ENCODE measurements at places on chromosomes 1 and 21. TPM values are rescaled to one million over a fixed set of nuclear protein-coding genes. Genes with fewer than 3 reads are reported as not detected.
A peak's percentile ranks its signal among the peaks of the same experiment; 100 is the strongest.

- peak; percentile 51 for DNase-seq
These were observed 50.6 kb upstream of the MRPS6 start for GRCh38 chr21:34022627-34023335.

DNA sequence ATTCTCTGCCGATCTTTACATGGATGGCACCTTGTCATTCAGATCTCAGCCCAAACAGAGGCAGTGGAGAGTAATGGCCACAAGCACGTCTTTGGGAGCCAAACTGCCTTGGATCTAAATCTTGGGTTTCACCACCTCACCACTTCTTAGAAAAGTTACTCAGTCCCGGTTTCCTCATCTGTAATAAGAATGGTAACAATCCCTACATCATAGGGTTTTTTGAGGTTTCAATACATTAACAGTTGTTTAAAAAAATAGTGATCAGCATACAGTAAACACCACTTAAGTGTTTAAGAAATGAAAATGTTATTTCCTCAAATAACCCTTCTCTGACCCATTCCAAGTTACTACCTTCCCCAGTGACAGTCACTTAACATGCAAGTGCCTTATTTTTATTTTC lies 38.5 kb upstream of the KCNA3 start:
- no peak for DNase-seq

DNA sequence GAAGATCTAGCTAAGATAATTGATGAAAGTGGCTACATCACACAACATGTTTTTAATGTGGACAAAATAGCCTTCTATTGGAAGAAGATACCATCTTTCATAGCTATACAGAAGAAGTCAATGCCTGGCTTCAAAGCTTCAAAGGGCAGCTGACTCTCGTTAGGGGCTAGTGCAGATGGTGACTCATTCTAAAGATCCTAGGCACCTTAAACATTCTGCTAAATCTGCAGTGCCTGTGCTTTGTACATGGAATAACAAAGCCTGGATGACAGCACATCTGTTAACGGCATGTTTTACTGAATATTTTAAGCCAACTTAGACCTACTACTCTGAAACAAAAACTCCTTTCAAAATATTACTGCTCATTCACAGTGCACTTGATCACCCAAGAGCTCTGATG lies 65.6 kb upstream of the USP24 start:
- DNase-seq, result no peak

DNA sequence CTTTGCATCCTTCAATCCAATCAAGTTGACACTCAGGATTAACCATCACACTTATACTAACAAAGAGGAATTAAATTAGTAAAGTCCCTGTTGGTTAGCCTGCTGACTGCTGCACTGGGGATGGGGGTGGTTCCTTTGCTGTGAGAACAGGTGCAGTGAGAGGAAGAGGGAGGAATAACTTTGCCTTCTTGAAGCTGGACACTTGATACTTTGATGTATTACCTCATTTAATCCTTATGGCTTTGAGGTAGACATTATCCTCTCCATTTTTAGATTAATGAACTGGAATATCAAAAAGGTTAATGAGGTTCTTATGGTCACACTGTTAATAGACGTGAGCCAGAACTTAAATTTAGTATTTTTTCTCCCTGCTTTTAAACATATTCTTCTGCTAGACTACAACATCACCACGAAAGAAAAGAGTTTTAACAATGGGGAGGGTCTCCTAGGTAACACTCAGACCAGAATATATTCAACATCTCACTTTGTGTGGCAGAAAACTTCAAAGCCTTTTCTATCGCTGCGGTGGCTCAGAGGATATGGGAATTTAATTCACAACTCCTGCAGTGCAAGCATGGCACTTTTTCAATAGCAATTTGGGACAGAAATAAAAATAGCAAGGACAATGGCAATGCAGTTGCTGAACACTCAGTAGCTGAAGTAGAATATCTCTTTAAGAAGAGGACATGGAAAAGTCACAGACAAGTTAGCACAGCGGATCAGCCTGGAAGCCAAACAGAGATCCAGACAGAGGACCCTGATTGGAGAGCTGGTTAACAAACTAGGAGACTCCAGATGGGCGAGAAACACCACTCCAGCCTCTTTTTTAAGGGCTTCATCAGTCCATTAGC lies 68.8 kb upstream of the DNAH14 start:
- DNase-seq, result no peak

GRCh38 chr1:234975122-234975940 lies 153.3 kb downstream of the TOMM20 start:
- no peak for DNase-seq

DNA sequence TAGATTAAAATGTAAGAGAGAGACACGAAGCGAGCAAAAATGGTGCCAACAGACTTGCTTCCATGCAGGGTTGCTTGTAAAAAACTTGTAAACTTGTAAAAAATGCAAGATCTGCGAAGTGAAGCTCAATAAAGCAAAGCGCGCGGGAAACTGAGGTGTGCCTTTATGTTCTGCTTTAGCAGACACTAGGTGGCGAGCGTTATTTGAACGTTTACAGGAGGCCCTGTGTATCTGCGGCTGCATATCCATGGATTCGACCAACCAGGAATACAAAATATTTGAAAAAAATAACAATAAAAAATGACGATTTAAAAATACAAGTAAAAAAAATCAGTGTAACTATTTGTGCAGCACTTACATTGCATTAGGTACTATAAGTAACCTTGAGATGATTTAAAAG lies 1.5 kb downstream of the UBE2G2 start:
- peak; percentile 41 for DNase-seq

- peak; percentile 85 for DNase-seq
These were observed 11.4 kb upstream of the PHLDA3 start for GRCh38 chr1:201480231-201481003.

- no peak for DNase-seq
These were observed 53.2 kb upstream of the C1orf87 start for GRCh38 chr1:60126723-60127122.

DNA sequence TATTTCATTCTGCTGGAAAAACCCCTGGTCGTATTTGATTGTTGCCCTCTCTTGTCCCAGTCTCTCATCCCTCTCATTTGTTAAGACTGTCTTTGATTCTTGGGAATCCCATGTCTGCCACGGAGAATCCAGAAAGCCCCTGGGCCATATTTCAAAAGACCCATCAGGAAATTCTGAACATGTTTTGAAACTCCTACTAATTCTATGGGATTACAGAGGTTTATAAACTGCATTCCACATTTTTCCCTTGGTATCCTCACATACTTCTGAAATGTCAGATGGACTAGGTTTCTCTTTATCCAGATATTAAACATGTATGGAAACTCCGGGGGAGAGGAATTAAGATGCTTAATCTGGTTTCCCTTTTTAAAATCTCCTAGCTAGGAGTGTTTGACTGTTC lies 80.0 kb downstream of the HUNK start:
- no peak for DNase-seq

GRCh38 chr1:28521502-28522164 lies 15.8 kb downstream of the RCC1 start:
- DNase-seq, result no peak

DNA sequence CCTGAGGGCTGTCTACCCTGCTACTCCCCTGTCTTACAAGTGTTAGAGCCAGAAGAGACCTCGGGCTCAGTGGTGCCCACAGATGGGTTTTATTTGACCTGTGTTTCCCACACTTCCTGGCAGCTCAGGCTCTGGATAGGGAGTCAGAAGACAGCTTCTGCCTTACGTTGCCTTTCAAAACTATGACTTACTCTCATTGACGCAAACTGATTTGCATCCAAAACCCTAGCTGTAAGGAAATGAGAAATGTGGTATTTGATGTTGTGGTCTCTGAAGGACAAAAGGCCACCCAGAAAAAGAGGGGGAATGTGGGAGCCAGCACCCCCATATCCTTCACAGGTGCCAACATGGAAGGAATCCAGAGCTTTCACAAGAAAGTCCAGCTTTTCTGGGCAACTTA lies 180.2 kb downstream of the ATG4C start:
- DNase-seq, result no peak

DNA sequence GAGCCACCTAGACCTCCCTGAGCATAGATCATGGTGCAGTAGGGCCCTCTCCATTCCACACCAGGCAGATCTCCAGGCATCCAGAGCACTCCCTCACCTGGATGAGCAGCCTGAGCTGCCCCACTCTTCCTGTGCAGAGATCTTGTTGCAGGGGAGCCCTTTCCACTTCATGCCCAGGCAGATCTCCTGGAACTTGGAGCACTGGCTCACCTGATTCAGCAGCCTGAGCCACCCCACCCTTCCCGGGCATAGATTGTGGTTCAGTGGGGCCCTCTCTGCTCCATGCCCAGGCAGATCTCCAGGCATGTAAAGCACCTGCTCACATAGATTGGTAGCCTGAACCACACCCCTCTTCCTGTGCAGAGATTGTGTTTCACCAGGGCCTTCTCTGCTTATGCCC lies 78.0 kb downstream of the SEC16B start:
- DNase-seq, result no peak

DNA sequence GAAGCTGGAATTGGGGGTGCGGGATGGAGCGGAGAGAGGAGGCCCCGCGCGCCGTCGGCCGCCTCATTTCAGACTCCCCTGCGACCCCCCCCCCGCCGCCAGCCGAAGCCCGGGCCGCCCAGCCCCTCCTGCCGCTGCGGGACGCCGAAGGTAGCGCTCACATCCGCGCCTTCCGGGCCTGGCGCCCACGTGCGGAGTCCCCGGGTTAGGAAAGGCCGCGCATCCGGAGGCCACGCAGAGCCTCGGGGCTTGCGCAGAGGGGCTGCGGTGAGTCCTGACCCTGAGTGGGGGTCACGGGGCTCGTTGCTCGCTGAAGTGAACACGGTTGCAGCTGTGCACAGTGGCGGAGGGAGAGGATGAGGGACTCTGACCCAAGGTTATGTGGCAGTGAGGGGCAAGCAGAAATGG lies 552 bp upstream of the ZNF496 start:
- peak; percentile 69 for DNase-seq

- DNase-seq, result no peak
These were observed 18.2 kb upstream of the ARF1 start for GRCh38 chr1:228064296-228064695.

Gene CRP
- not detected for total RNA-seq

Gene CGN
- total RNA-seq, result 0.34 TPM

Gene S100A14
- not detected for total RNA-seq

Gene PLA2G2C
- total RNA-seq, result not detected

Gene EVA1C
- total RNA-seq, result 3.5 TPM

Gene FCRL5
- total RNA-seq, result 0.10 TPM

Gene CLEC20A
- not detected for total RNA-seq

Gene LRRC42
- 26.3 TPM for total RNA-seq

Gene AMY1B
- not detected for total RNA-seq
